Umbilical cord (tissue), 2 donors: ENCODE measurements at places on chromosomes 1 and 21.

- DNase-seq, result no peak
Observed at GRCh38 chr21:35622612-35623011, 437.7 kb downstream of the SETD4 start.

- peak; percentile 65 for DNase-seq
Observed at GRCh38 chr1:119779869-119780356, 11.2 kb upstream of the HMGCS2 start.

- DNase-seq, result no peak
Observed at GRCh38 chr1:77899647-77900320, 11.4 kb downstream of the NEXN start.

GRCh38 chr1:23748016-23748415 is 4.7 kb downstream of the ELOA start:
- DNase-seq, result no peak

GRCh38 chr1:15154480-15155036 is 1.0 kb downstream of the TMEM51 start:
- peak; percentile 22 for DNase-seq

DNA sequence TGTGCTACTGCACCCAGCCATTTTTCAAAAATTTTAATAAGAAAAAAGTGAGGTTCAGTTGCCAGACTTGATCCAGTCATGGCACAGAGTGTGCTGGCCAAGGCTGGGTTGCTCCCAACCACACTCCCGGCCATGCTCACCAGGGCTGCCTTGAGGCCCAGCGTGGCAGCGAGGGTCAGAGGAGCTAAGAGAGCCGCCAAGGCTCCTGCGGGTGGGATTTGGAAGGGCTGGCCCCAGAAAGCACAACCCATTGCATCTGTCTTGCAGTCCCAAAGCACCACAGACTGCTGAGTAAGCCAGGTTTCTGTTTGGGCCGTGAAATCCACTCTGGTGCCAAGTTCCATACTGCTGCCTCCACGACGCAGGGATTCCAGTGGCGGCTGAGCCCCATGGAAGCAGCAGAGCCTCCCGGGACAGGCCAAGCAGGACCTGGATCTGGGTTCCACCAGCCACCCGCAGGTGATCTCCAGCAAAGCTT is 22.6 kb downstream of the ZBTB17 start:
- DNase-seq, result no peak

DNA sequence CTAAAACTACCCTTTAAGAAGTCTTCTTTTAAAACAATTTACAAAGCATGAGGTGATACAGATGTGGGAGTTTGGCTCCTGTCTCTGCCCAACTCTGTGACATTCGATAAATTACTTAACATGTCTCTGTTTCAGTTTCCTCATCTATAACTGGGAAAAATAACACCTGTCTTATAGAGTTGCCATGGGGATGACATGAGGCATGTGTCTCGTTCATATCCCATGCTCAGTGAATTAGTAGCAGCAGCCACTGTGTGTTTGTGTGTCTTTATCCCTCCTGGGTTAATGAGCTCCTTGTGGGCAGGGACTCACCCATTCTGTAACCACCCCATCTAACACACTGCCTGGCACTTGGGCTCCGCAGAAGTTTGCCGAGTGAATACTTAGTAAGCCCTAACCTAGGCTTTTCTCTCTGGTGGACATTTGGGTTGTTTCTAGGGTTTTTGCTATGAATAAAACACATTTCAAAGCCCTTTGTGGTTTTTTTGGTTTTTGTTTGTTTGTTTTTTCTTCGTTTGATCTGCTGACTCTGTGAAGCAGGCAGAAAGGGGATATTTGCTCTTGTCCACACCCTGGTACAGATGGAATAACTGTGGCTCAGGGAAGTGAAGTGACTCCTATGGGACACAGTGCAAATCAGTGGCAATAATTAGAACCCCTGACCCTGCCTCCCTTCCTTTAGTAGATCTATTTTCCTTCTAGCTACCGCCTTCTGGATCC is 797 bp upstream of the KCNJ9 start:
- DNase-seq, result no peak

DNA sequence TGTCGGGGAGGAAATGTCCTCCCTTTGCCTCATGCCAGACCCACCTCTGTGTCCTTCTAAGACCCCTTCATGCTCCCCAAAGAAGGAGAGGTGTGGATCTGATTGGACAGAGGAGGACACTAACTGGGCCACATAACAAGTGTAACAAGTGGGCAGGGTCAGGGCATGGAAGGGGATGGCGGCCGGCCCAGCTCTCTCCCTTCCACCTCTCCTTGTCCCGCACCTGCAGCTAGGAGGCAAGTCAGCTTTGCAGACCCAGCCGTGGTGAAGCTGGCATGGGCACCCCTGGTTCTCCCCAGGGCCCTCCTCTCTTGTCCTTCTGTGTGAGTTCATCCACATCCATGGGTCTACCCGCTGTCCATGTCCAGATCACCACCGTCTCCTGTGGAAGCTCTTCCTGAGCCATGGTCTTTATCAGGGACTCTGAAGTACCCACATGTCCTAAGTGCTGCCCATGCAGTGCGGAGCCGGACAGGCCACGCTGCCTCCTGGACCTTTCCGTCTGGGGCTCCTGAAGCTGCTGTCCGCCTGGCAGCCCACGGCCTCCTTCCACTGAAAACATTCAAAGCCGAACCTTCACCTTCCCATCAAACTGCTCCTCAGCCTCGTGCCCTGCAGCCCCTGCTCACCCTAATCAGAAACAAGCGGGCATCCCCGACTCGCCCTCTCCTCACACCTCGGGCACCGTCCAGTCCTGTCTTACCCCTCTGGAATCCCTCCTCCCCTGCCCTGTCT is 460.5 kb downstream of the PTPRU start:
- DNase-seq, result no peak

GRCh38 chr1:43968348-43968948 is 1.4 kb upstream of the DPH2 start:
- DNase-seq, result peak; percentile 32

DNA sequence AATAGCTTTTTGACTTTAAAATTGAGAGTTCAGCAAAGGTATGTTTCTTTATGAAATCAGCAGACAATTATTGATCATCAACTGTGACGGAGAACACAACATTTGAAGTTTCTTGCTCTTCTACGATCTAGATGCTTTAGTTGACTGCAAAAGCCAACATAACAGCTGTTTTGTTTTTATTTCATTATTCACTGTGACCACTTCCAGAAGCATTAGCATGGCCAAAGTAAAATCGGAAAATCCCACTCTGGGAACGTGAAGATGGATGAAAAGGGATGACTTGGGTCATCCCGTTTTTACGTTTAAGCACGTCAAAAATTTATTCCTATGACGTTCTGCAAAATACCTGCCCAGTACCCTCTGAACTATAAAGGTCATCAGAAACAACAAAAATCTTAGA is 833.0 kb upstream of the ADAMTS5 start:
- no peak for DNase-seq

DNA sequence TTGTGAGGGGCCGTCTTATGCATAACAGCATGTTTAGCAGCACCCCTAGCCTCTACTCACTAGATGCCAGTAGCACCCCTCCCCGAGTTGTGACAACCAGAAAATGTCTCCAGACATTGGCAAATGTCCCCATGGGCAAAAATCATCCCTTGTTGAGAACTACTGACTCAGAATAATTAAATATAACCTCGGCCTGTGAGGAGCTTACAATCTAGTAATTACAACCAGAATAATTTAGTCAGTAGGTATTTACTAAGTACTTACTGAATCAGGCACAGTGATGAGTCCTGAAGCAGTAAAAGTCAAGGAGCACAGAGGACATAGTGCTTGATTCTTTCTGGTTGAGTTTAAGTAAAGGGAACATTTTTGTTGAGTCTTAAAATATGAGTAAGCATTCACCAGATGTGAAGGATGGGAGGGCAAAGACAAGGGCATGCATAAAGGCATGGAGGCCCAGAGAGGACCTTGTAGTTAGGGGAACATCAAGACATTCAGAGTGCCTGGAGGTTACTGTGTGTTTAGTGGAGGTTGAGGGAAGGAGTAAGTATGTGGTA is 44.1 kb upstream of the KCNQ4 start:
- no peak for DNase-seq

GRCh38 chr1:94552071-94552586 is 10.6 kb upstream of the F3 start:
- no peak for DNase-seq

- peak; percentile 91 for DNase-seq
Observed at GRCh38 chr1:208450958-208451357, 206.8 kb upstream of the PLXNA2 start.

GRCh38 chr1:246324711-246325110 is 182.4 kb downstream of the SMYD3 start:
- DNase-seq, result no peak

GRCh38 chr1:243311809-243312208 is 56.0 kb downstream of the SDCCAG8 start:
- DNase-seq, result no peak

DNA sequence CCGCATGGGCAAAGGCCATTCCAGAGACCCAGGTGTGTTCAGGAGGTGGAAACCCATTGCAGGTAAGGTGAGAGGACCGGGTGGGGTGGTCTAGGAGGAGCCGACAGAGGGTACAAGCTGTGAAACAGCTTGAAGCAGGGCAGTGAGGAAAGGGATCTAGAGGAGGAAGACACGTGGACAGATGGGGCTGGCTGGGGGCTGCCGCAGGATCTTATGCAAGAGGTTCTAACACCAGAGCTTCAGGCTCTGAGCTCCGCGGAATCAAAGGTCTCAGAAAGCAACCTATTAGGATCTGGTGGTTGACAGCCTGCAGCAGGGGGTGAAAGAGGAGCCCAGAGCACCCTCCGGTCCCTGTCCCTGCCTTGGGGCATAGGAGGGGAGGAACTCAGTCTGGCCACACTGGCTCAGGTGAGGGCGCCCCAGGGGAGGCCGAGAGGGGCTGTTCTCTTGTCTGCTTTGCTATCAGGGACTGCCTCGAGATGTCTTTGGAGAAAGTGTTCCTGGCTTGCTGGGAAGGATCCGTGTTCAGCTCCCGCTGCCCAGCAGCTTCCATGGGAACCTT is 1.9 kb downstream of the TFF1 start:
- no peak for DNase-seq

GRCh38 chr1:201149400-201149799 is 4.9 kb downstream of the TMEM9 start:
- no peak for DNase-seq

GRCh38 chr1:154954541-154954940 is 1.4 kb downstream of the PBXIP1 start:
- DNase-seq, result no peak

- no peak for DNase-seq
Observed at GRCh38 chr1:32116531-32116930, 8.7 kb downstream of the KPNA6 start.

DNA sequence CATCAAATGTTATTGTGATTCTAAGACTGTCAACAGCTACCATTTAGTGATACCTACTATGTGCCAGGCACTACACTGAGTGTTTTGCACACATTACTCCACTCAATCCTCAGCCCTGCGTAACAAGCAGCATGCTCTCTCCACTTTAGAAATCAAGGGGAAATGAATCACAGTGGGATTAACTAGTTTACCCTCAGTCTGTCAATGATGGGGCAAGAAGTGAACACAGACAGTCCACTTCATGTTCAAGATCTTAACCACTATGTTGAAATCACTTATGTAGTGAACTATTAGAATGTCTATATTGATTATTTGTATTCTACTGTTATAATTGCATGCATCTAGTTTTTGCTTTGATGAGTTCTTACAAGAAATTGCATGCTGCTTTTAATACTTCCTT is 165.3 kb downstream of the LTN1 start:
- peak; percentile 59 for DNase-seq

GRCh38 chr21:43321111-43321510 is 105.8 kb downstream of the SIK1 start:
- DNase-seq, result peak; percentile 74

DNA sequence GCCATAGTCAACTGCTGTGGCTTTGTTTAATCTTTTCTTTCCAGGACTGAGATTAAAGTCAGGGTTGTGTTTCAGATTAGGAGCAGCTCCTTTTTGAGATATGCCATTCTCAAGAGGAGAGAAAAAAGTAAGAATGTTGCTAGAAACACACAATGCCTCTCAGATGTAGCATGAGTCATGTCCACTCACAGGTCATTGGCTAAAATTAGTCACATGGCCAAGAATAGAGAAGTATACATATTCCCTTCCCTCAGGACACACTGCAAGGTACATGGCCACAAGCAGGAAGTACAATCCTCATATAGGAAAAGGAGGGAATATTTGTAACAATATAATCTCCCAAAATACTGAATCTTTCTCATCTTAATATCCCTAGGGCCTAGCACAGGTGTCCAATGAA is 141.9 kb upstream of the PTBP2 start:
- DNase-seq, result peak; percentile 43

GRCh38 chr21:35275776-35276175 is 226.7 kb upstream of the RUNX1 start:
- peak; percentile 74 for DNase-seq

DNA sequence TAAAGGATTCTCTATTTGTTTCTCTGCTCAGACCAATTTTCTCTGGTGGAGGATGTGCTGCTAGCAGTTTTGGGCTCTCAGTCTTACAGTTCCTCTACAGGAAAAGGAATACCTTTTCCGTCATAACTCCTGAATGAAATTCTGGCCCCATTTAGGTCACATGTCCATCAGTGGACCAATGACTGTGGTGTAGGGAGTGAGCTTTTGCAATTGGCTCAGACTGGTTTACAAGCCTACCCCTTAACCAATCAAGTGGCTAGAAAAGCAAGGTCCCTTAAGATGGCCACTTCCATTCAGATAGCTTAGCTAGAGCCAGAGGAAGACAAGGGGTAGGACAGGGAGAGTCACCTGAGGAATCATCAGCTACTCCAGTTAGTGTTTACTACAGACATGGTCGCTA is 16.4 kb upstream of the ZNF281 start:
- DNase-seq, result no peak

DNA sequence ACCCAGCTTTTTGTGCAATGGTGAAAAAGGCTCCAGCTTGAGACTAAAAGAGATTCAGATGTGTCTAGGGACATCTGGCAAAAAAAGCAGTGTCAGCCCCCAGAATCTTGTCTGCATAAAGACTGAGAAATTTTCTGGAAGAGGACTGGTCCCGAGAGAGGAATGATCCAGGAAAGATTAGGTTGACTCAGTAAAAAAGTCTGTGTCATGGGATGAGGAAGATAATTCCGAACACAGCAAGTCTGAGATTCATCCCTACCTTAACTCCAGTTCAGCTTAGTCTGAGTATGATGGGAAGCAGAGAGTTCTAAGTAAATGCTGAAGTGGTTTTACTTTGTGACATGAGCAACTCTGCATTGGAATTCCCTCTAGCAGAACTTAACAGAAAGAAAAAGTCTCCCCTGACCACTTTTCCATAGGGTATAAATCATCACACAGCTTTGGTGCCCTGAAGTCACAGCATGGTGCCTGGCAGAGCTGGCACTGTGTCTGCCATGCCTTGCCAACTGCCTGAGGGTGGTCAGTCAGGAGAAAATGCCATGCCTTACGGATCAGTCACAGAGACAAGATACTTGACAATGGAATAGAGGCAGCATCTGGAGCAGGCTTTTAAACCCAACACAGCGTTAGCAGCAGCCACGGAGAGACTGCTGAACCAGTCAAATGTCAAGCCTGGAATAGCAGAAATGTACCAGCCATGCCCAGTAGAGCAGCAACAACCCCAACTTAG is 153.4 kb downstream of the ZC3H11B start:
- DNase-seq, result peak; percentile 89

DNA sequence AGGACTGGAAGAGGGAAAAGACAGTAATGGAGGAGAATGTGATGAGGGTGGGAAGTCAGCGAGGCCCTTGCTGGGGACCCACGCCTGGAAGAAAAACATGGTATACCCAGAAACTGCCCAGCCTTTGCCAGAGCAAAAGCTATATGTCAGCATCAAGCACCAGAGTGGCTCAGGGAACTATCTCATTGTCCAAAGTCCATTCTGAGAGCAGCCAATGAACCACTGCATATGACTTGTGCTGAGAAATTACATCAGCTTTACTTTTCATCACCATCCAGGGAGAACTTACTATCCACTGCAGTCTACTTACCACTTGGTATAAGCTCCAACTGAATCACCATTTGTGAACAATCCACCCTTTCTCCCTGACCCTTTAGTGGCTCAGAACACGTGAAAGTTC is 148.1 kb downstream of the TTLL7 start:
- DNase-seq, result no peak
